ENCODE measurements at places on chromosomes 3 and 15.
A peak's percentile ranks its signal among the peaks of the same experiment; 100 is the strongest.

DNA sequence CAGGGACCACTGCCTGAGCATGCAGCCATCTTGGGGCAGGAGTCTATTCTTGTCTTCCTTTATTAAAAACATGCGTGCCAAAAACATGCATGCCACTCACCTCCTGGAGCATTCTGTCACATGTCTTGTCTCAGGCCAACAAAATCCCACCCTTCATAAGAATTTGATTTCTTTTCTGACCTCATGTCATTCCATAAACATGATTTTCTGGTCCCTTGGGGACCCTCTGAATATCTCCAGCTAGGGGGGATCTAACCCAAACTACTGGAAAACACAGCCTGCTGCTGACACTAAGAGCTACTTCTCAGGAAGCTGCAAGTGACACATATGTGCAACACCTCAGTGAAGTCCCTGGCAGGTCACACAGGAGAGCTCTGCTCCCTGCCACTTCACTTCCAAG is 26.8 kb upstream of the NOX5 start:
- DNase-seq, result no peak

- DNase-seq, result no peak
Observed at GRCh38 chr15:98391568-98391967, 256.8 kb upstream of the IGF1R start.

DNA sequence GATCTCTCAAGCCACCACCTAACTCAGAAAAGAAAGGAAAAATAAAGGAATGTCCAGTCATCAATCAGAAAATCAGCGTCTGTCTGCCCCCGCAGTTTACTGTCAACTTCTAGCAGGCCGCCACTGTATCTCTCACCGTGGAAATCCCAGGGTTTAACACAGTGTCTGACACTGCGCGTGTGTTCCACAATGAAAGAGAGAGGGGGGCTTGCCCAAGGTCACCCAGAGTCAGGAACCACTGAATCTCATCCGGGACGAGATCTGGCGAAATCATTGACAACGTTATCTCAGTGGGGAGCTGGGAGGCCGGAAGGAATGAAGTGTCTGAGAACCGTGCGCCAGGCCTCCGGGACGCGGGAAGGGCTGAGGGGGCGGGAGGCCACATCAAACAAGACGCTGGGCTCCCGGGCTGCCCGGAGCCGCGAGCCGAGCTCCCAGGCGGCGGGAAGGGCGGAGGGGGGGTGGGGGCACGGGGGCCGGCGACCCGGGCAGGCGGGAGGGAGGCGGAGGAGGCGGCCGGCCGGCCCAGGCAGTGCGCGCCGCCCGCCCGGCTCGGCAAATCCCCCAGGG is 2.2 kb upstream of the HES1 start:
- peak; percentile 56 for DNase-seq

GRCh38 chr3:55770077-55770476 is 283.0 kb upstream of the WNT5A start:
- no peak for DNase-seq

- no peak for DNase-seq
Observed at GRCh38 chr15:98164986-98165385, 204.5 kb downstream of the ARRDC4 start.

DNA sequence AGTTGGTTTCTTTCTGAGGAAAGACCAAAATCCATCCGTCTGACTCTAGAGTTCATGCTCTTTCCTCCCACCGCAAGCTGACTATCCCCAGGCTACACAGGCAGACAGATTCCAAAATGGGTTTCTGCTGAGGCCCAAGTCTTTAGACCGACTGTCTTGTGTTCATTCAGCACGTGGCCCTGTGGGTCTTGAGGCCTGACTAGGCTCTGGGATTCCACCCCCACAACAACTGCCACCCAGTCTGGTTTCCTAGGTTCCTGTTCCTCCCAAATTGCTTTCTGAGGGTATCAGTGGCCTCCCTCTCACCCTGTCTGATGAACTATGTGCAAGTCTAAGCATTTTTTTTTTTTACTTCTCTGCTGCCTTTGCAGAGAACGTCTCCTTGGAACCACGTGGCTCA is 67.7 kb downstream of the CYP19A1 start:
- DNase-seq, result no peak

- no peak for DNase-seq
Observed at GRCh38 chr3:42189736-42190135, 76.2 kb downstream of the CCK start.

DNA sequence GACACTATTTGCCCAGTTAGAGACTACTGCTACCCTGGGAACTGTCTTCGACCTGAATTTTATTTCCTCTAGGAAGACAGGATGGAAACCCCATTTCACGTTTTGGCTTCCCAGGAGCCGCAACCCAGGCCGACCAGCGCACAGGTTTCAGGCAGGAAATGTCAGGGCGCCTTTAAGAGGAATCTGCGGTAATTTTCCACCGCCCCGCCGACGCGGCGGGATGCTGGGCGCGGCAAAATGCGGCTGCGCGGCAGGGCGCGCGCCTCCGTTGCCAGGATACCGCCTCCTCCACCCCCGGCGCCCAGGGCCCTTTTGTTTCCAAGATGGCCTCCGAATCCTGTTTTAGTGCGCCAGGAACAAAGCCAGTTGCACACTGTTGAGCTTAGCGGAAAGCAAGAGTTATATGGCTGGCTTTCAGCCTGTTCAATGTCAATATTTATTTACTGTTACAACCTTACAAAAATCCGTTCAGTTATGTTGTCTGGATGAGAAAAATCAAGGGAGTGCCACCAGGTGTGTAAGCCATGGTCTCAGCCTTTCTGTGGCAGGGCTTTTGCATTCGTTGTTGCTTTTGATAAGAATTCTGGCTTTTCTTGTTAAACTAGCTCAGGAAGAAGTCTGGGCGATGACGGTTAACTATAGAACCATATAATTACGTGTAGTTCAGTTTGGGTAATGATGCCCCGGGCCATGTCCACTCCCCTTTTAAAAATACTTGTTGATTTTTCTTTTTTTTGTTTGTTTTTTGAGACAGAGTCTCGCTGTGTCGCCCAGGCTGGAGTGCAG is 79.7 kb upstream of the CHD2 start:
- peak; percentile 89 for DNase-seq

DNA sequence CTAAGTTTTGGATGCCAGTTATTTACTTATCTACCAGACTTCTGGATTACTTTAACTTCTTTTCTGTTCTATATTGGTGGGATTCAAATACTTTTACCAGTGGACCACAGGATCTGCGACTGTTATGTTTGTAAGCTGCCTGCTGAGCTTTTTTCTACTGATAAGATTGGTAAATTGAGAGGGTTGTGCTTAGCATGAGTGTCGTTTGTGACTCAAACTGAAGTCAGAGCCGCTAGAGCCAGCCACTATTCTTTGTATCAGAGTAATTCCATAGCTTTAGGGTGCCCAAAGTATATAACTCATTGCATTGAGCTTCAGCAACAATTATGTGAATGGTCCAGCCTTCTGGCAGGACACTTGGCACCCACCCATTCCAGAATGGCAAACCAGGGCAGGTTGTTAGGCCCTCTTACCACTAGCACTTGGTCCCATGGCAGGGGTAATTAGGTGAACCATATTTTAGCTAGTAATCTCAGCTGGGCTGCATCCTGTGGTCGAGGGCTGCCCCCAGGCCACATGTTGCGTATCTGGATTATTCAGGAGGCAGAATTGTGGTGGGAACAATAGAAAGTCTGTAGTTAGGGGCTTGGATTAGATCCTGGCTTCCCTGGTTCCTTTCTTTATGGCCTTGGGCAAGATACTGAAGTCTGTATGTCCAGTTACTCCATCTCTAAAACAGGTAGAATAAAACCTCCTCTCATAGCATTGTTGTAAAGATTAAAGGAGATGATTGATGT is 6.0 kb downstream of the PLCL2 start:
- DNase-seq, result no peak

DNA sequence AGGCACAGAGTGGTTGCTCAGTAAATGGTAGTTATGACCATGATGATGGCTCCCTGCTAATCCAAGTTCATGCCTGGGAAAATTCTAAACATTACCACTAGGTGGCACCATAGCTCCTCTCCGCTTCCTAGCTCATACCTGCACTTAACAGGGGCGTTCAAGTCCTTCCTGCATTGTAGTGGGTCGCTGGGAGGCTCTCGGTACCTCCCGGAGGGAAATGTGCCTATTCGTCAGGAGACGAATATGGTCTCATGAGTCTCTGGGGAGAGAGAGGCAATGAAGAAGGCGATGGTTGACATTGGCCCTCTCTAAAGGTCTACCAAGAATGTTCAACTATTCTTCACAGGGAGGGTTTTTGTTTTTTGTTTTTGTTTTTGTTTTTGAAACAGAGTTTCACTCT is 10.9 kb downstream of the MESP1 start:
- DNase-seq, result peak; percentile 48

- DNase-seq, result no peak
Observed at GRCh38 chr3:126431103-126431534, 36.4 kb downstream of the CFAP100 start.

DNA sequence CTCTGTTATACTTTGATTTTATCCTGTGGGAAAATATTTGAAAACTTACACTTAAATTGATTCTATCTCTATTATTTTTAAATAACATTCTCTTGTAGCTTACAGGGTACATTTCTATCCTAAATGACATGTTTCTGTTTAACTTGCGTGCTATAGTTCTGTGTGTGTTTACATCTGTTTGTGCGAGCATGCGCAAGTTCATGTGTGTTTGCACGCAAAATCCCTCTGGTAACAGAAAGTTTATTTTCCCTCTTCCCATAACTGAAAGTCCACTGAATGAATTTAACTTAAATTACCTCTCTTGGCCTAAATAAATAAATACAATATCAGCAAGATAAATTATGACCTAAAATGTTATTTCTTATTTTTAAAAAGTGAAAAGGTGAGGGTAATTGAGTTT is 117.3 kb upstream of the NEO1 start:
- DNase-seq, result no peak

GRCh38 chr3:6249679-6250078 is 611.2 kb upstream of the GRM7 start:
- no peak for DNase-seq

DNA sequence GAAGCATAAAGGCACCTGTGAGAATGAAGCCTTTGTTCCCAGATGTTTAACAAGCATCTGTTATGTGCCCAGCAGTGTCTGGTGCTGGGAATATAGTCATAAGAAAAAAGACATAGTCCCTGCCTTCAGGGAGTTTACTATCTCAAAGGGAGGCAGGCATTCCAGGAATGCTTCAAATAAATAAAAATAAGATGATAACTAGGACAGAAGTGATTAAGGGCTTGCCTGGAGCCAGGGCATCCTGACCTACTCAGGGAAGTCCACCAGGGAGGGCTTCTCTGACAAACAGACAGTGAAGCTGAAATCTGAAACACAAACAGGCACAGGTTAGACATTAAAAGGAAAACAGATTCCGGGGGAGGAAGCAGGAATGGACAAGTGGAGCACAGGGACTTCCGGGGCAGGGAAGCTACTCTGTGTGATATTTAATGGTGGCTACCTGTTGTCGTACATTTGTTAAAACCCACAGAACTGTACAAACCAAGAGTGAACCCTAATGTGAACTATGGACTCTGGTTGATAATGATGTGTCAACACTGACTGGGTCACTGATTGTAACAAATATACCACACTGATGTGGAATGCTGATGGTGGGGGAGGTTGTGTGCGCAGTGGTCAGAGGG is 53.3 kb downstream of the ITGB5 start:
- DNase-seq, result no peak

GRCh38 chr15:82081914-82082762 is 36.3 kb upstream of the MEX3B start:
- no peak for DNase-seq
